ENCODE measurements at places on chromosomes 7 and 10.

GRCh38 chr7:51067757-51068156, 248.9 kb downstream of the COBL start:
- no peak for DNase-seq

GRCh38 chr7:101663747-101664146, 34.7 kb upstream of the MYL10 start:
- DNase-seq: no peak

- no peak for DNase-seq
These were observed 382.5 kb upstream of the KIAA1217 start for GRCh38 chr10:23826421-23826820.

DNA sequence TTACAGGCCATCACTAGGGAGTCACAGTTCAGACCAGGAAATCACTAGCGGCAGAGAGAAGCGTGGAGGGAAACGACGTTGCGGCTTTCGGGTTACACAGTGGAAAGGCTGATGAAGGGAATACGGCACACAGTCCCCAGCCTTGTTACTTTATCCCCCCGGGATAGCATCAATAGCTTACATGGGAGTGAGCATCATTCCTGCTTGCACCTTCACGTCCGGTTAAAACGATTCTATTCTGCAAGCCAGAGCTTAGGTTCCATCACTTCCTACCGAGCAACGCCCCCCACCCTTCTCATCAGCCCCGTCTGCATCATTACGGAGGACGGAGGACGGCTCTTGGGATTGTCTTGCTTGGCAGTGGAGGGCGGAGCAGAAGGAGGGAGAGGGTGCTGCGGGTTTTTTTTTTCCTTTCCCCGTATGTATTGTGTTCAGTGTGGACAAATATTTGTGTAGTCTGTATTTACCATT, 124.9 kb downstream of the CLEC2L start:
- no peak for DNase-seq

DNA sequence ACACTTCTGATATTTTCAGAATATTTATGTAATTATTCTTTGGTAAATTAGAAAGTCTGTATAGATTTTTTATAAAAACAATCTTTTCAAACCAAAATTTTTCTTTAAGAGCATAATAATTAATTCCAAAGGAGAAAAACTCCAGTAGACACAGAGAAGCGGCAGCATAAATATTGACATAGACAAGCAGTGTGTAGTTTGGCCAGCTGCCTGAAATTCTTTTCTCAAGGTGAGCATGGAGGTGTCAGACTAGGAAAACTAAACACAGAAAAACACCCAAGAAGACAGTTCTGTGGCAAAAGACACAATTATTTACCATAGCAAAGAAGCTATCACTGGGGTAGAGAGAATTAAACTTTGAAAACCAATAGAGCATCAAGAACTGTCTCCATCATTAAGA, 82.4 kb downstream of the KLF6 start:
- DNase-seq: no peak
